ENCODE measurements at places on chromosomes 16 and 17. TPM values are rescaled to one million over a fixed set of nuclear protein-coding genes. Genes with fewer than 3 reads are reported as not detected.
A peak's percentile ranks its signal among the peaks of the same experiment; 100 is the strongest.

DNA sequence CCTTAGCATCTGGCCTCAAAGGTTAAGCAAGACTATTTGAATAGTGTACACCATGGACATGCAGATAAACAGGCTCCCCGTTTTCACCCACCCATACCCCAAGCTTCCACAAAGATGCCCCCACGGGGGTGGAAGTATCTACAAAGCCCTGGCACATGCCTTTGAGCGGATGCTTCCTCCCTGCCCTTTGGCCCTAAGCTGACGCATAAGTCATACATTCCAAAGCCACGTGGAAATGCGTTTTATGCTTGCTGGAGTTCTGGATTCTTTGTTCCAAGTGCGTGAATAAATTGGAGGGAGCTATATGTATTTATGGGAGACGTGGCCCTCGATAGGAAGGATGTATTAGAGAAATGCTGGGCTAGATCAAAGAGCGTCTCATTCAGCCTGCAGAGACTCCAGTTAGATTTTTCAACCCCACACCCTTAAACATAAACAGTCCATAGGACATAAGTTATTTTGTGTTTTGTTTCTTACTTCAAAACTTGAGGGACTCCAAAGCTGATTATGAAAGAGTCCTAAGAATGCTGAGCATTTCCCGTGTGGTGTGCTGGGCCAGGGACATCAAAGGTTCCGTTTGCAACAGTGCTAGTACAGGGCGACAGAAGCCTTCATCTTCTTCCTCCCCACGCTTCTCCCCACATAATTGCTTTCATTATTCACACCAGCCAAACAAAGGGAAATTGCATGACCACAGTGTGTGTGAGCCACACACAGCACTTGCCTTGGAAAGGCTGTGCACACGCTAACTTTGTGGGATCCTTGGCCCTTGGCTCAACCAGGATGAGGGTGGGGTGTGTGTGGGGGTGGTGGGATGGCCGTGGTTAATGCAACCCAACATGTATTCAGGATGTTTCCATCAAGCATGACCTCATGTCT, 73.6 kb downstream of the WIPI1 start:
- DNase-seq: no peak

- DNase-seq: no peak
Measured at GRCh38 chr16:55828680-55829079, 4.2 kb downstream of the CES1 start.

- DNase-seq: no peak
Measured at GRCh38 chr16:84618581-84619460, 943 bp upstream of the COTL1 start.

DNA sequence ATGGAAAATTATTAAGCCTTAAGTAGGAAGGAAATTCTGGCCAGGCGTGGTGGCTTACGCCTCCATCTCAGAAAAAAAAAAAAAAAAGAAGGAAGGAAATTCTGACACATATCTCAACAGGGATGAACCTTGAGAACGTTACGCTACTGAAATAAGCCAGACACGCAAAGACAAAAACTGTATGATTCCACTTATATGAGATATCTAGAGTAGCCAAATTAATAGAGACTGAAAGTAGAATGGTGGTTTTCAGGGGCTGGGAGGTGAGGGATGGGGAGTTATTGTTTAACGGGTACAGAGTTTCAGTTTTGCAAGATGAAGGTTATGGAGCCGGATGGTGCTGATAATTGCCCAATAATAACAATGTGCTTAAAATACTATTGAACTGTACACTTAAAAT, 16.2 kb upstream of the HNF1B start:
- no peak for DNase-seq

- no peak for DNase-seq
Measured at GRCh38 chr16:67917852-67918236, 13.8 kb downstream of the CTRL start.

GRCh38 chr16:3689731-3690130, 27.6 kb downstream of the TRAP1 start:
- no peak for DNase-seq

- DNase-seq: peak; percentile 73
Measured at GRCh38 chr16:67236563-67237395, 9.8 kb downstream of the TMEM208 start.

GAS2L2 gene
- polyA plus RNA-seq: 0.19 TPM

GRCh38 chr16:68298907-68299561, 11.7 kb downstream of the SLC7A6OS start:
- DNase-seq: peak; percentile 63

STH gene
- 0.26 TPM for polyA plus RNA-seq

GLP2R gene
- polyA plus RNA-seq: not detected

- no peak for DNase-seq
Measured at GRCh38 chr16:17276010-17276530, 194.7 kb downstream of the XYLT1 start.

DNA sequence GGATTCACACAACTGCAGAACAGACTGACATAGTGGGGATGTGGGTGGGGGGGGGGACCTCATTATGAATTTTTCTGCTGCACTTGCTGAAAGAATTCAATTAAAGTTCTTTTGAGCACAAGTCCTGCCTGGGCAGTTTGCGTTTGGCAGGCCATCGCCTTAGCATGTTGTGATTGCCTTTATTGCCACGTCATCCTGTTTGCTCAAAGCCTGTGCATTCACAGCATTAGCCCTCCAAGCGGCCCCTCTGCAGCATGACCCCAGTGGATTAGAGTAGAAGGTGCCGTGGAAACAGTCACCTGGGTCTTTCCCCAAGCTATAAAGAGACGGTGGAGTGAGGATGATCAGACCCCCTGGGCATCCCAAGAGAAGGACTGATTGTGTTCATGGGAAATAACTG, 17.2 kb downstream of the MSI2 start:
- DNase-seq: no peak

DNA sequence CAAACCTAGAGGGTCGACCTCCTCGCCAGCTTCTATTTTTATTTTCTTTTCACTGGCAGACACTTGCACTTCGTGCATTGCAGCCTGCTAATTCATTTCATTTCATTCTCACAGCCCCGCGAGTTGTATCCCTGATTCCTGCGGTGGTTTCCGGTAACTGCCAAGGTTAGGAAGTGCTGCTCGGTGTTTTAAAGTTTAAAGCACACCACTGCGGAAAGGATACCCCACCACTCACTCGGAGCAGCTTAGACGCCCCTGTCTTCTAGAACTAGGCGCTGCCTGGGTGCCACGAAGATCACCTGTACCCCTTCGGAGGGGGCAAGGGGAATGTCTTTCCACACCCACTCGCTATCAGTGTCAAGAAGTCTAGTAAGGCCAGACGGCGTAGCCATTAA, 509 bp downstream of the CNEP1R1 start:
- DNase-seq: no peak

DNA sequence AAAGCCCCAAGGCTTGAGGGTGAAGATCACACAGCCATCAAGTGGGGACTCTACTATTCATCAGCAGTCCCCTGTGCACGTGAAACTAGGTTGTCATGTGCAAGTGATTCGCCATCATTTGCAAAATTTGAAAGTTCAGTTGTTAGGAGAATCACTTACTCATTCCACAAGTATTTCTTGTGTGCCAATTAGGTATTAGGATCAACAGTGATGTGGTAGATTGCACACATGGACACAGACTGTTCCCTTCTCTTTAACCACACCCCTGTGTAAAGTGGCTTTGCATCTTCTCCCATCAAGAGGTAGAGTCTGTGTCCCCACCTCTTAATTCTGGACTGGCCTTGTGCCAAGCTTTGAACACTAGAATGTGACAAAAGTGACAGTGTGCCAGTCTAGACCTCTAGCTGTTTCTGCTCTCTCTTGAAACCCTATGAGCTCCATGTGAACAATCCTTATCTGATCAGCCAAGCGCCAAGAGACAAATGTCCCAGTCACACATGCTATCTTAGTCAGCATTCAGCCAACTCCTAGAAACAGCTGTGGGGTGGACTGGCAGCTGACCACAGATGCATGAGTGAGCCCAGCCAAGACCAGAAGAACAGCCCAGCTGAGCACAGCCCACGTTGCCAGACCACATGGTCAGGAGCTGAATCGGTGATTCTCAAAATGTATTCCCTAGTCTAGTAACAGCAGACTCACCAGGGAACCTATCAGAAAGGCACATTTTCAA, 31.5 kb upstream of the SHISA9 start:
- DNase-seq: no peak

ZSCAN10 gene
- polyA plus RNA-seq: not detected

ASPA gene
- 2.3 TPM for polyA plus RNA-seq

GRCh38 chr17:76742958-76743357, 5.0 kb downstream of the MFSD11 start:
- DNase-seq: no peak

DNA sequence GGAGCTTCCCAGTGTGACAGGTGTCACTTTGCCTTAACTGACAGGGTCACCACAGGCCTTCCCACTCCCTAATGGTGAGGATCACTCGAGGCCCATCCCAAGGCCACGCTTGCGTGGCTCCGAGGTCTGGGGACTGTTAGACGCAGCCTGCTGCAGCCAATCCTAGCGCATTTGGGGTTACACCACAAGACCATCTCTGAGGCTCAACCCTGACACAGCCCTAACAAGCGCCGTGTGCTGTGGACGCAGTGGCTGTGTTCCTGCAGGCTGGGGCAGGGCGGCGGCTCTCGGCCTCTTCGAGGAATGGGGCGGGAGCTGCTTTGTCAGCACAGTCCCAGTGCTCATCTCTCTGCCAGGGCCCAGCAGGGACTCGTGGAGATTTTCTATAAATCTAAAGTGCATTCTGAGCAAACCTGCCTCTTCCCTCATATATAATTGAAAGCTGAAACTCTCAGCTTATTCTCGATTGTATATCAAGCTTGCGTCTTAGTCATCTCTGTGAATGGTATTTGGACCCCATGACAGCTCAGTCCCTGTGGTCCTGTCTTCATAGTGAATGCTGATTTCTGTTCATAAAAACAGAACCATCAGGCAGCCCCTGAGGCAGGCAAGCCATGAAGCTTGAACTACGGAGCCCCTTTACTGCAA, 65.8 kb upstream of the CHMP6 start:
- no peak for DNase-seq

DNA sequence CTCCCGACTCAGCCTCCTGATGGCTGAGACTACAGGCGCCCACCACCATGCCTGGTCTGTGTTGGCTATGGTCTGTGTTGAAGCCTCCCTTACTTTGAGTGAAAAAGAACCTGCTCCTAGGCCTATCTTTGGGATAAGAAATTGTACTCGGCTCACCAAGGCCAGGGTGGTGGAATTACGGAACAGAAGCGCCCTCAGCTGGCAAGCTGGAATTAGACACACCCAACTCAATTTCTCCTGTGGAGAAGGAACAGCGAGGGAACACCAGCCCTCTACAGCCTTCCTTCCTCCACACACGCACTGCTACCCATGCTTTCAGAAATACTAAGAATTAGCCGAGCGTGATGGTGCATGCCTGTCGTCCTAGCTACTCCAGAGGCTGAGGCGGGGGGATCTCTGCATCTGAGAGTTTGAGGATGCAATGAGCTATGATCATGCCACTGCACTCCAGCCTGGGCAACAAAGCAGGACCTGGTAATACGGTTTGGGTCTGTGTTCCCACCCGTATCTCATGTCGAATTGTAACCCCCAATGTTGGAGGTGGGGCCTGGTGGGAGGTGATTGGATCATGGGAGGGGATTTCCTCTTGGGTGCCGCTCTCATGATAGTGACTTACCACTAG, 40.1 kb upstream of the RBBP6 start:
- DNase-seq: no peak

DNA sequence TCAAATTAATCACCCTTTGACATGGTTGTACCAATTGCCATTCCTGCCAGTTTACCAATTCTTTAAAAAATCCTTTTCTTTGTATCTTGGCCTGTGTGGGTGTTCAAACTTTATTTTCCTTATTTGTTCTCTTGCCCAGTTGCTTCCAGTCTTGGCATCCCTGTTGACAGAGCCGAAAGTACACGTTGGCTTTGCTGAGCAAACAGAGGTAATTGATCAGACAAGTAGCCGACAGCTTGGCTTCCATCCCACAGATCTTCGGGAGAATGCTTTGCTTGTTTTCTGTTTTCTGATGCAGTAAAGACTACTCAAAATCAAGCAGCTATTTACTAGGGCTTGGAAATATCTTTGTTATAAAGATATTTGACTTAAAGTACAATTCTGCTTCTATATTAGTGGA, 506.8 kb upstream of the SALL1 start:
- DNase-seq: no peak

GRCh38 chr17:34254651-34255380, at the start of gene CCL2:
CCL2 (plus strand) TSS chr17:34255285; CDS start chr17:34255350, 65 bp downstream.
- DNase-seq: peak; percentile 62

TBC1D3I gene
- 0.55 TPM for polyA plus RNA-seq

DNA sequence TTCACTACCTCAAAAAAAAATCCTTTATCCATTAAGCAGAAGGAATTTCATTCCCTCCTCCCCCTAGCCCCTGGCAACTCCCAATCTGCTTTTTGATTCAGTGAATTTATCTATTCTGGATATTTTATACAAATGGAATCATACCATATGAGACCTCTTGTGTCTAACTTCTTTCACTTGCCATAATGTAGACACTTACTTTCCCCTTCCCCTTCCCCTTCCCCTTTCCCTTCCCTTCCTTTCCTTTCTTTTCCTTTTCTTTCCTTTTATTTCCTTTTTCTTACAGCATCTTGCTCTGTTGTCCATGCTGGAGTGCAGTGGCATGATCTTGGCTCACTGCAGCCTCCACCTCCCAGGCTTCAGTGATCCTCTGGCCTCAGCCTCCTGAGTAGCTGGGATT, 50.5 kb downstream of the PSMD12 start:
- no peak for DNase-seq

DNA sequence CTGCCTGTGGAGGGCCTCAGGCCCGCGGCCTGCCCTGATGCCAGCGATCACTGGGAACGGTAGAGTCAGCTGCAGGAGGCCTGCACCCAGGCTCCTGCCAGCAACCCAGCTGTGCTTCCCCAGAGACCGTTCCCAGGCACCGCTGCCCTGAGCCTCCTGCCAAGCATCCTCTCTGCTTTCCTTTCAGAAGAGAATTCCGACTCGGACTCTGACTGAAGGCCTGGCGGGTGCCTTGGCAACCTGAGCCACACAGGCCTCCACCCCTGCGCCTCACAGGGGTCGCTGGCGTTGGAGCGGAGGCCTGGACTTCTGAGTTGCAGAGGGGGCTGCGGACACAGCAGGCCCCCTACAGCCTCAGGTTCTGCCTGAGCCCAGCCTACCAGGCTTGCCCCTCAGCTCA, 7.9 kb downstream of the CMTM3 start:
- no peak for DNase-seq

GRCh38 chr16:81204798-81205680, 33.5 kb upstream of the BCO1 start:
- no peak for DNase-seq

- DNase-seq: no peak
Measured at GRCh38 chr16:65372171-65372570, 250.3 kb upstream of the CDH11 start.

- no peak for DNase-seq
Measured at GRCh38 chr17:75502072-75502720, 13.1 kb downstream of the CASKIN2 start.

AKAP1 gene
- polyA plus RNA-seq: 127 TPM

GRCh38 chr17:48313096-48313755, 116.8 kb downstream of the SKAP1 start:
- DNase-seq: no peak

GRCh38 chr17:27382025-27382424, 74.2 kb upstream of the KSR1 start:
- no peak for DNase-seq

DNA sequence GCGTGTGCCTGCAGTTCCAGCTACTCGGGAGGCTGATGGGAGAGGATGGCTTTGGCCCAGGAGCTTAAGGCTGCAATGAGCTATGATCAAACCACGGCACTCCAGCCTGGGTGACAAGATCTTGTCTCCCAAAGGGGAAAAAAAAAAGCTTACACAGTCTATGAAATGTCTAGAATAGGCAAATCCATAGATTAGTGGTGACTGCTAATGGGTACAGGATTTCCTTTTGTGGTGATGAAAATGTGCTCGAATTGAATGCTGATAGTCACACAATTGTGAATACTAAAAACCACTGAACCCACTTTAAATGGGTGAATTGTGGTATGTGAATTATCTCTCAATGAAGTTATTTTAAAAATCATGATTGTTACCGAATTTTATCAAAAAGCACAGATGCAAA, 14.9 kb downstream of the USP7 start:
- DNase-seq: no peak
